ENCODE measurements at places on chromosomes 7 and 10.

DNA sequence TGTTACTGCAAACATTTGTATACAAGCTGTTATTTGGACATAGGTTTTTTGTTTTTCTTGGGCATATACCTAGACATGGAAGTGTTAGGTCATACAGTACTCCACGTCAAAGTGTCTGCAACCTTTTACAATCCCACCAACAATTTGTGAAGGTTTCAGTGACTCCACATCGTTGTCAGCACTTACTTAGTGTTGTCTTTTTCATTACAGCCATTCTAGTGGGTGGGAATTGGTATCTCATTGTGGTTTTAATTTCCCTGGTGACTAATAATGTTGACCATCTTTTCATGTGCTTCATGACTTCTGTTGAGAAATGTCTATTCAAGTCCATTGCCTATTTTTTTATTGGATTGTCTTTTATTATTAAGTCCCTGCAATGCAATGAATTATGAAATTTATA is 95.0 kb downstream of the UBE3C start:
- DNase-seq = peak; percentile 54

- no peak for DNase-seq
Measured at GRCh38 chr7:31910191-31910590, 160.0 kb downstream of the PDE1C start.

- DNase-seq = no peak
Measured at GRCh38 chr10:28444031-28444430, 88.9 kb upstream of the WAC start.

GRCh38 chr7:2753148-2753547 is 65.1 kb downstream of the AMZ1 start:
- no peak for DNase-seq

DNA sequence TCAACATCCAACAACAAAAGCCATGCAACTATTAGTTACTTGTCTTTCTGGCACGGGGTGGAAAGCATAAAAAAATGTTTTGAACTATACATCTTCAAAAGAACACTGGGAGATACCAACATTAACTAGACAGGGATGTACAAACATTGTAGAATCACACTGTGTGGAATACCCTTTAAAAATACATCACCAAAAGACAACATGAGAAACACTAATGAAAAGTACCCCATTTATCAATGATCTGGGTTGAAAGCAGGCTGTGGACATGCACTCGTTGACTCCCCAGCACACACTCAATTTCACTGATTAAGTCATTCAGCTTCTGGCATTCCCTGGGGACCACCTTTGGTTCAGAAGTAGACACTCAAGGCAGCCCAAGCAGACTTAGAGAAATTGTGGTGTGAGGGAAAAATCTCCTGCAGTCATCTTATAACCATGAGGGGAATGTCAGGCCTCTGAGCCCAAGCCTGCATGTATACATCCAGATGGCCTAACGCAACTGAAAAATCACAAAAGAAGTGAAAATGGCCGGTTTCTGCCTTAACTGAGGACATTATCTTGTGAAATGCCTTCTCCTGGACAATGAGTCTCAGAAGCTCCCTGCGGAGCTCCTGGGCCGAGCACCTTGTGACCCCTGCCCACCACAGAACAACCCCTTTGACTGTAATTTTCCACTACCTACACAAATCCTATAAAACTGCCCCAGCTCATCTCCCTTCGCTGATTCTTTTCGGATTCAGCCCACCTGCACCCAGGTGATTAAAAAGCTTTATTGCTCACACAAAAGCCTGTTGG is 53.0 kb downstream of the CACUL1 start:
- no peak for DNase-seq

DNA sequence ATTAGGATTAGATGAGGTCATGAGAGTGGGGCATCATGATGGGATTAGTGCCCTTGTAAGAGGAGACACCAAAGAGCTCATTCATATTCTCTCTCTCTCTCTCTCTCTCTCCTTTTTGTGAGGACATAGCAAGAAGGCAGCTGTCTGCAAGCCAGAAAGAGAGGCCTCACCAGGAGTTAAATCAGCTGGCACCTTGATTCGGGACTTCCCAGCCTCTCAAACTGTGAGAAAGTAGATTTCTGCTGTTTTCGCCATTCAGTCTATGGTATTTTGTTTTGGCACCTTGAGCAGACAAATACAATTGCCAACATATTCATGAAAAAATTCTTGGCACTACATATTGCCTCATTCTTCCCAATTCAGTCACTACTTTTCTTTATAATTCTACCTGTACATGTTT is 20.6 kb upstream of the ATAD1 start:
- DNase-seq = no peak

- no peak for DNase-seq
Measured at GRCh38 chr7:46855851-46856250, 726.1 kb downstream of the TNS3 start.

GRCh38 chr7:106523482-106523881 is 137.5 kb downstream of the CCDC71L start:
- no peak for DNase-seq

DNA sequence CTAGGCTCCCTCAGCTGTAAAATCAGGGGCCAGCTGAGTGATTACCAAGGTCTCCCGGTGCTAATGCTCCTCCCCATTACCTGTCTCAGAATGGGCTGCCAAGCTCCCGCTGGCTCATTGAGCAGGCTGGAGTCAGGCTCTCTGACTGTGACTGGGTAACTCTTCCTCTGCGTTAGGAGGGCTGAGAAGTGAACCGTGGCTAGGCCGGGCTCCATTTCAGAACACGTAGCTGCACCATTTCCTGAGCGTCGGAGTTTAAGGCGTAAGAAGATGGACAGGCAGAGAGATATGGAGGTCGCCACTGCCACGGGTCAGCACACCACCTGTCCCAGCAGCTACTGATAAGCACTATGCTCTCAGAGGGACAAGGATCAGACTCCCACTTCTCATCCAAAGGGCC is 250.3 kb downstream of the TCERG1L start:
- no peak for DNase-seq
